Activated CD4-positive, alpha-beta T cell treated with anti-CD3 and anti-CD28 coated beads, Interleukin-2, amount 50 U/mL, for 4 hours (primary cell): ENCODE measurements at places on chromosomes 4 and X.

- no peak for DNase-seq
These were observed 242.2 kb downstream of the SPRY1 start for GRCh38 chr4:123638834-123639233.

DNA sequence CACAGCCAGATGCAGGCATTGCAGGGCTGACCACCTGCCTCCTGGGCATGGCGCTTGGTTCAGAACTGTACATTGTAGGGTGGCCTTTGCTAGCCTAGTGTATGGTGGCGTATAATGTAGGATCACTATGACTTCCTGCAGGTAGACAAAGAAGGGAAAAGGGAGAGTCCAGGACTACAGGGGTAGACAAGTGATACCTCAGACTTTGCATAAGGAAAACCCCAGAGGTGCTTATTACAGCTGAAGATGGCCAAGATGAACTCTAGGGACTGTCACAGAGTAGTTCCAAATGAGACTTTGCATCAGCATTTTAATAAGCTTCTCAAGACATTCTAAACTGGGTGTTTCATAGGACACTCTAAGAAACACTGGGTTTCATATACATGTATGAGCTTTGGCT, 116.4 kb upstream of the PUDP start:
- DNase-seq = no peak

DNA sequence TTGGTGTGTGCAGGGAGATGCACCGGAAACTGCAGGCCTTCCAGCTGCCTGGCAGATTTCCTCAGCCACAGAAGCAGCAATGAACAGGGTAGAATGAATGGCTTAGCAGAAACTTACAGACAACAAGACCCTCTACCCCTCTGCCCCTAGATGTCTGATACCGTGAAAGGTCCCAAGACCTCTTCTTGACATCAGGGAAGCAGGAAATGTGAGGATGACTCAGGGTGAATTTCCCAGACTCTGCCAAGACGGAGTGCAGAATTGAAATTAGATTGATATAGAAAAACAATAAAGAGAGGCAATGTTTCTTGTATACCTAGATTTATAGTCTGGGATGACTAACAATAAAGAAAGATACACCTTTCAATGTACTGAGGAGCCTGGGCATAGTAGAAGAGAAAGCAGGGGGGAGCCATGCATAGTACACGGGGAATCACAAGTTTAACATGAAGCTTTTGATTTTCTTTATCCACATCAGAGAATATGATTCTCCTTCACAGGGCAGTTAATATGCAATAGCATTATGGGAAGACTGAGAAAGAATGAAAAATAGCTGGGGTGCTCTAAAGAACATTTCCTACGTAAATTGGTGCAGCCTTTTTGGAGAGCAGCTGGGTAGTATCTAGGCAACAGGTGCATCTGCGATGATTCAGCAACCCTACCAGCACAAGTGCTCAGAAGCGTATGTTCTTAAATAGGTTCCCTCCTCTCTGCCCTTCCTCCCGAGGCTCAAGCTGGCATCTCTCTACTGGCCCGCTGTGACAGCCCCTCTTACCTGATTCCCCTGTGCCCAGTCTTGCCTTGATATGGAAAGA, 18.3 kb upstream of the CXCR3 start:
- no peak for DNase-seq

GRCh38 chr4:150379454-150379853, 202.5 kb upstream of the MAB21L2 start:
- DNase-seq = no peak

DNA sequence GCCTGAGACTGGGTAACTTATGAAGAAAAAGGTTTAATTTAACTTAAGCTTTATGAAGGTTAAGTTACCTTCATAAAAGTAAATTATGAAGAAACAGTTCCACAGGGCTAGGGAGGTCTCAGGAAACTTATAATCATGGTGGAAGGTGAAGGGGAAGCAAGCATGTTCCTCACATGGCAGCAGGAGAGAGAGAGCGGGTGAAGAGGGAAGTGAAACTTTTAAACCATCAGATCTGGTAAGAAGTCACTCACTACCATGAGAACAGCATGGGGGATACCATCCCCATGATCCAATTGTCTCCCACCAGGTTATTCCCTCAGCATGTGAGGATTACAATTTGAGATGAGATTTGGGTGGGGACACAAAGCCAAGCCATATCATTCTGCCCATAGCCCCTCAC, 944.7 kb upstream of the NDST4 start:
- no peak for DNase-seq
